ENCODE measurements at places on chromosomes 3 and 15. TPM values are rescaled to one million over a fixed set of nuclear protein-coding genes. Genes with fewer than 3 reads are reported as not detected.

The CFAP92 gene
- not detected for total RNA-seq

The RARRES1 gene
- total RNA-seq = 7.6 TPM

The IGSF11 gene
- 5.6 TPM for total RNA-seq

The IQCF5 gene
- total RNA-seq = not detected

The SERPINI2 gene
- total RNA-seq = not detected

The CNTN6 gene
- not detected for total RNA-seq

The PLA2G4E gene
- not detected for total RNA-seq

The GCNT3 gene
- total RNA-seq = 158 TPM

The ACTRT3 gene
- 2.4 TPM for total RNA-seq

The PEX5L gene
- not detected for total RNA-seq

The SLC26A6 gene
- total RNA-seq = 17.5 TPM

The GP9 gene
- total RNA-seq = not detected

The TRIM42 gene
- not detected for total RNA-seq

All from A549 treated with GW870086 at 1 μM for 4 hours (cell line).